ENCODE measurements at places on chromosomes 5 and 9.
A peak's percentile ranks its signal among the peaks of the same experiment; 100 is the strongest.

DNA sequence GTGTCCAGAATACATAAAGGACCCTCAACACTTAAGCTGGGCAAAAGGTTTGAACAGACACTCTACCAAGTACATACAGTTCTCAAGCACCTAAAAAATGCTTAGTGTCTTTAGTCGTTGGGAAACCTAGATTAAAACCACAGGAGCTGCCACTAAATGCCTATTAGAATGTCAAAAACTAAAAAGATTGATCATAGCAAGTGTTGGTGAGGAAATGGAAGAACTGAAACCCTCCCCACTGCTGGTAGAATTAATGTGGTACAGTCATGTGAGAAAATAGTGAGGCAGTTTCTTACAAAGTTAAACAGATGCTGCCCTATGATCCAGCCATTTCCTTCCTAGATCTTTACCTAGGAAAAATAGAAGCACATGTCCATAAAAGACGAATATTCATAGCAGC lies 40.6 kb downstream of the SFXN1 start:
- DNase-seq: peak; percentile 1

GRCh38 chr5:68848091-68848490 lies 245.7 kb upstream of the SLC30A5 start:
- DNase-seq: no peak

DNA sequence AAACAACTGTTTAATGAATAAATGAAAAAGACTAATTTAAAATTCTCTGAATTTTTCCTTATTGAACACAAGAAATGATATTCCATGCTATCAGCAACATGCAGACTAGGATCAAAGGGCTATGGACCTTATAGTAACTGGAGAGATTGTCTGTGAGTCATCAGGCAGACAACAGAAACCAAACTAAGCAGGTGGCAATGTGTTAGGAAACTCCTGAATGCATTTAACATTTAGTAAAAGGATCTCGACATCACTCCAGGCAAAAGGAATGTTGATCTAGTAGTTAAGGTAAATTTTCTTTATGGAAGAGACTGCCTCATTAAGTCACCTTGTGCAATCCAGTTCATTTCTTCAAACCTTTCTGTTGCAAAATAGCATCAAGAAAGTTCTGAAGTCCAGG lies 58.4 kb downstream of the ARL15 start:
- DNase-seq: no peak

DNA sequence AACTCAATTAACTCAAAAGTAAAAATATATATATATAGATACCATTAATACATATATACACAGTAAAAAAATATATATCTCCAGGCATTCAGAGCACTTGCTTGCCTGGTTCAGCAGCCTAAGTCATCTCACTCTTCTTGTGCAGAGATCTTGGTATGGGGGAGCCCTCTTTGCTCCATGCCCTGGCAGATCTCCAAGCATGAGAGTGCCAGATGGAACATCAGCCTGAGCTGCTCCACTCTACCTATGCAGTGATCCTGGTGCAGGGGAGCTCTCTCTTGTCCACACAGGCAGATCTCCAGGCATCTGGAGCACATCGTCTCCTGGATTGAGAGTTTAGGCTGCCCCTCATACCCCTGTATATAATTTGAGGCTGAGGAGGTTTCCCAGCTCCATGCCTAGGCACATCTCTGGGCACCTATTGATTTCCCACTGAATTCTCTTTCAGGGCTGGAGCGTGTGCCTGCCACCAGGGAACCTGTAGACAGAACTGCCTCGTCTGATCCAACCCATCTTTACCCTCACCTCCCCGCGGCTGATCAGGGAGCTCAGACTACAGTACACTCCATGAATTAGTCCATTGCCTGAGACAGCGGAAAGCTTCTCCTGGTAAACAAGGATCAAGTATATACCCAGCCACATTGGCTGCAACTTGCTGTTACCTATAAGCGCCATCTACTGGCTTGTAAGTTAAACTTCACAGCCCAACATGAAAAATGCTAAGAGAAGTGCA lies 342.4 kb upstream of the GRIA1 start:
- no peak for DNase-seq

DNA sequence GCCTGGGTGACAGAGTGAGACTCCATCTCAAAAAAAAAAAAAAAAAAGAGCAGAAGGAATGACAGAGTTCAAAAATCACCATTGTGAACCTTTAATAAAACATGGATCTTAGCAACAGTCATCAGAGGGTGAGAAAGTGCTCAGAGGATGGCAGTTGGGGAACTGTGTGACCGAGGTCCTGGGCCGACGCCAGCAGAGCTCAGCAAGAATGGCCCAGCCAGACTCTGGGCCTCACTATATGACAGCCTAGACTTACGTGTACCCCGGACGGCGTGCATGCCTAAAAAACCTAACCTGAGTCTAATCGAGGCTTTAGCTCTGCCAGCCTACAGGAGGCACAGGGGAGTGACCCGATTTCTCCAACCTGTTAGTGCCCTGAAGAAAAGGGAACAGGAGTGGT lies 64.3 kb downstream of the MVB12B start:
- no peak for DNase-seq

DNA sequence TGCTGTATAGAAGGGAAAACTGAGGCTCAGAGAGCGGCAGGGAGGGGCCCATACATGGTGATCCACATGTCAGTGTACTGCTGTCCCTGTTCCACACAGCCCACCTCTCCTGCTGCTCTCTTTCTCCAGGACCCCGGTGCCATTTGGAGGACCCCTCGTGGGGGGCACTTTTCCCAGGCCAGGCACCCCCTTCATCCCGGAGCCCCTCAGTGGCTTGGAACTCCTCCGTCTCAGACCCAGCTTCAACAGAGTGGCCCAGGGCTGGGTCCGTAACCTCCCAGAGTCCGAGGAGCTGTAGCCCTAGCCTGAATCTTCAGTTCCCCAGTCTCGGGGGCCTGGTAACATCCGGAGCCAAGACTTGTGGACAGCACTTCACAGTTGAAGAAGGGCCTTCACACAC lies 15.5 kb downstream of the MYOZ3 start:
- DNase-seq: no peak

DNA sequence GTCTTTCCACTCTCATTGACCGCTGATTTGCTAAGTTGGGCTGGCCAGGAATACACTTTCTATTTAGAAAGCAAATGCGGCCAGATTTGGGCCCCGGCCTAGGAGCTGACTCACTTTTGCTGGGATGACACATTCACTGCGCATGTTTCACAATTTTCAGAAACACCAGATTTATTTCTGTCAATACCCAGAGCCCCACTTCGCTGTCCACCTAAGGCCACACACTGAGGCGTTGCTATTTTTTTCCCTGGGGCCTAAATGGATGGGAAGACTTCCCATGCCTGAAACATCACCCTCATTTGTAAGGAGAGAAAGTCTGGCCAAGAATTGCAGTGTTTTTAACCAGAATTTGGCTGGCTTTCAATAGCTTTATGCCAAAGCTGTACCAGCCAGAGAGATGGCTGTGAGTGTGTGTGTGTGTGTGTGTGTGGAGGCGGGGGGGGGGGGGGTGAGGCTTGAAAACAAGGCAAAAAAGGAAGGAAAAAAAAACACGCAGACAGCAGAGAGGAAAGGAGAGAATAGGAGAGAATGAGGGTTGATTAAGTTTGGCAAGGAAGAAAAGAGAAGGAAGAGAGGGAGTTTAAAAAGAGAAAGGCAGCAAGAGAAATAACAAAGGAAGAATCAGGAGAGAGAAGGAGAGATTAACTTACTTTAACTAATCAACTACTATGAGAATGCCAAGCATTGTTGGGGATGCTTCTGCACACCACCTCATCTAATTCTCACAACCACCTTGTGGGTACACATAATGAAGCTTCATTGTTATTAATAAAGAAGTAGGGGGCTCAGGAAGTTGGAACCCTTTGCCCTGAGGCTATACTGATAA lies 261.4 kb upstream of the KLF4 start:
- no peak for DNase-seq

GRCh38 chr9:132319421-132320110 lies 35.2 kb downstream of the SETX start:
- no peak for DNase-seq

- peak; percentile 38 for DNase-seq
Measured at GRCh38 chr9:128946571-128947276, 679 bp downstream of the DOLK start.

DNA sequence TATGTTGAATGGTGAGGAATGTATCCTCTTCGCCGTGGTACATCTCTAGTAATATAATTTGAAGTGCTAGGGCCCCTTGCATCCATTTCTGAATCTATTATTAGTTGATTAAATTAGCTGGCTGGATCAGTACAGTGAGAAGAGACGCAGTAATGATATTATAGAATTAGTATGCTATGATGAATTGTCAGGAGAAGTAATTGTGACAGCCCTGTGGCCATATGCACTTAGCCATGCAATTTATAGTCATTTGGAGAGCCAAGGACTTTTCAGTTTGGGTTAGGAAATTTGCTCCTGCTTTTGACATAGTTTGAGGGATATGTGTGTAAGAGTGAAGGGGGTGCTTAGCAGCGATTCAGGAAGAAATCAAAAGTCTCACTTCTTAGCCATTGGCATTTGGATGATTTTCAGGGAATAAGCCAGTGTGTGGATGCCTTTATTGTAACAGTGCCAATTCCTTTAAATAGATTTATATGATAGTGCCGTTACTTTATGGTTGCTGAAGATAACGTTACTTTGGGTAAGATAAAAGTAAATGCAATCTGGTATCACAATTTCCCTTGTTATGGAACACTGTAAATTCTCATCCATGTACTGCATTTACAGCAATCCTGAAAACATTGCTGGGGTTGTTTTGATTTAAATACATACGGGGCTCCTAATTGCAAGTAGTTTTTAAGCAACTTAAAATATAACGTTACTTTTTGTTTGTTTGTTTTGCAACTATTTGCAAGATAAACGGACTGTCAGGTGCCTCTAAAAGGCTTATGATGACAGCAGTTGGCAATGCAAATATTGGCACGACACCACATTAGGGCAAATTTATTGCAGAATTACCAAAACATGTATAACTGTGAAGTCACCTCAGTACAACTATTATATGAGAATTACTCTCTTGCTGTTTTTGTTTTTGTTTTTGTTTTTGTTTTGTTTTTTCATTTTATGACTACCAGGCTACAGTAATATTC lies 875.4 kb upstream of the WWC1 start:
- DNase-seq: no peak

DNA sequence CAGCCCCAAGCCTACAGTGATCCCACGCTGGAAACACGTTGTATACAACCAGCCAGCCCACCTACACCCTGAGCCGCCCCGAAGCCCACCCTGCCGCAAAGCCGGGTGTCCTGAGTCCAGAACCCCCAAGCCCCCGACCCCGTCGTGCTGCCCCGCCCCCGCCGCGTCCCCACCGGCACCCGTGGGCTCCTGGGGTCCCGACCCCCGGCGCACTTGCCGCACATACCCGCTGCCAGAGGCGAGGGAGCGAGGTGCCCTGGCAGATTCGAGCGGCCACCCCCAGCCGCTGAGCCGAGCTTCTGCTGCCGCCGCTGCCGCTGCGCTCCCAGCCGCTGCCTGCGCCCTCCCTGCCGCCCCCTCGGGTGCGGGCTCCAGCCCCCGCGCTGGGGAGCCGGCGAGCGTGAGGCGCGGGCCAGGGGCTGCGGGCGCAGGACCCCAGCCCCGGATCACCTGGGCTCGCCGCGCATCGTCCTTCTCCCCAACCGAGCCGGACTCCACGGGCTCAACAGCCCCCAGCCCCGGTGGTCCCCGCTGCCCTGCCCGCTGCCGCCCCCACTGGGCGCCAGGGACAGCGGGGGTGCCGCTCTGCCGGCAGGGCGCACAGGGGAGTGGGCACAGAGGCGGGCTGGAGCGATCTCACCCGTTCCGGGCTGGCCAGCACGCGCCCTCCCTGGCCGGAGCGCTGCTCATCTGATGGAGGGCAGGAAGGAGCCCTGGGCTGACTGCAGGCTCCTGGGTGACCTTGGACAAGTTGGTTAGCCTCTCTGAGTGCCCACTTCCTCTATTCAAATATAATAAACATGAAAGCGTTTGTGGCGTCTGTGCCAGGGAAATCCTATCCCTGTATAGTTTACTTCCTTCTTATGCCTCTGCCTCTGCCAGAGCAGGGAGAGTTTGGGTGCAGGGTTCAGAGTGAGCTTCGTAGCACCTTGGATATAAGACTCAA lies at the start of gene HTR4:
Gene HTR4 (minus strand): TSS at position 692 of the 946 bp plus-strand sequence. CDS start 17,513 bp downstream, outside the sequence.
- no peak for DNase-seq

- peak; percentile 32 for DNase-seq
Measured at GRCh38 chr5:88269222-88269771, 652 bp upstream of the TMEM161B start.
